ENCODE measurements at places on chromosomes 13 and 19.

DNA sequence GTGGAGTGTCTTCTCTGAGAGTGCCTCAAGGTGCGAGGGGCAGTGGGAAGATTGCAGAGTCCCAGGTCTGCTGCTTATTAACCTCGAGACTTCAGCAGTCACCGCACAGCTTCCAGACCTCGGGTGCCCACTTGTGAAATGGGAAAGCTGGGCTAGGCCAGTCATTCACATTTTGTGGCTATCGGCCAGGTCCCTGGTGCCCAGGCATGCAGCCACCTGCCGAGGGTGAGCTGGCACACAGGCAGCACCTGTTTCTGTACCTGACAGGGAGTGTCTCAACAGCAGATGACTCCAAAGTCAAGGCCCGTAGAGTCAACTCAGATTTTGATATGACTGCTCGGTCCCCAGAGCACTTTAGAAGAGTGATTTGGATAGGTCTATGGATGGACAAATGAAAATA is 21.9 kb downstream of the UQCRFS1 start:
- peak; percentile 12 for DNase-seq

DNA sequence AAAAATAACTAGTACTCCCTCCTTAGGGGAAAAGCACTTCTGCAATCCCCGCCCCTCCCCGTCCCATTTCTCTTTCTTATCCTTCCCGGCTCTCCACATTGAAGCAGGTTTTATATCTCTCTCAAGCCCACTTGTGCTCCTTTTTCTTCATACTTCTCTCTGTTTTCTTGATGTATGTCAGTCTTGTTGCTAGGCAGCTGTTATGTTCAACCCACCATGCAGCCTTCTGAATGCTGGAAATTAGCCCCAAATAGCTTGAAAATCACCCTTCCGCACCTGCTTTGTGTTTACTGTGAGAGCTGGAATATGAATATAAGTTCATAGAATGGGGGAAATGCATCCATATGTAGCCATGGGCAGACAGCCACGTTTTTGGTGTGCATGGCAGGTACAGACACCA is 461.4 kb downstream of the MYO16 start:
- DNase-seq = no peak

GRCh38 chr13:23617551-23618024 is 47.4 kb downstream of the TNFRSF19 start:
- DNase-seq = peak; percentile 17

GRCh38 chr19:48400018-48400742 is 6.7 kb downstream of the GRIN2D start:
- DNase-seq = peak; percentile 51

DNA sequence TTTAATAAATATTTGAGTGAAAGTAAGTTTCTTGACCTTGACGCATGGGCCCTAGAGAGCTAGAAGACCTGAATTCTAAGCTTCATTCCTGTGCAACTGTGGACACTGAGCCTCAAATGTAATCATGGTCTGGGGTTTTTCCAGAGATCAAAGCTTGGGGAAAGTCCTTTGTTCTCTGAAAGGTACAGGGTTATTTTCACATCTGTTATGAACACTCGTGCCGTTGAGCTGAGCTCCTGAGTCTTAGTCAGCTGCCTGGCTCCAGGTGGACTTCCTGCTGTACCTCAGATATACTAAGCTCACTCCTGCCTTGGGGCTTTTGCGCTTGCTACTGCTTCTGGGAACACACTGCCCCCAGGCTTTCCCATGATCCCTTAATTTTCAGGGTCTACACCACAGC is 7.5 kb upstream of the ZBTB32 start:
- DNase-seq = peak; percentile 25

DNA sequence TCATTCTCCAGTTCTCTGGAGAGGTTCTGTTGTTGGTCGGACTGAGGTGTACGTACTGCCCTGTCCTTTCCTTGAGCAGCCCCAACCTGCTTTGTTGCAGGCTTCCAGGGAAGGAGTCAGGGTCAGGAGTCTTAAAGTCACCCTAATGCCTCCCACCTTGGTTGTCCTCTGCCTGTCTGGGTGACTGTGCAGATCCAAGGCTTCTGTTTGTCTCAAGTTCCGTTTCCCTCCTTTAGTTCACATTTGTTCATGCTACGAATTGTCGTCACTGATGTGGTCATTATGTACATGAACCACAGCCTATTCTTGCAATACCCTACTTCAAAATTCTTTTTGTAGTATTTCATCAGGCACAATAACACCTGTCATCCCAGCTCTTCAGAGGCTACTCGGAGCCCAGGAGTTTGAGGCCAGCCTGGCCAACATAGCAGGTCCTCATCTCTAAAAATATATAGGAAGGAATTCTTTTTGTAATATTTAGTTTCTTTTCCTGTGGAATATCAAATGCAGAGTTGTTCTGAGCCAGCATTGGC is 7.4 kb downstream of the ZNF586 start:
- DNase-seq = no peak

GRCh38 chr13:59319276-59319675 is 844.5 kb downstream of the DIAPH3 start:
- no peak for DNase-seq

DNA sequence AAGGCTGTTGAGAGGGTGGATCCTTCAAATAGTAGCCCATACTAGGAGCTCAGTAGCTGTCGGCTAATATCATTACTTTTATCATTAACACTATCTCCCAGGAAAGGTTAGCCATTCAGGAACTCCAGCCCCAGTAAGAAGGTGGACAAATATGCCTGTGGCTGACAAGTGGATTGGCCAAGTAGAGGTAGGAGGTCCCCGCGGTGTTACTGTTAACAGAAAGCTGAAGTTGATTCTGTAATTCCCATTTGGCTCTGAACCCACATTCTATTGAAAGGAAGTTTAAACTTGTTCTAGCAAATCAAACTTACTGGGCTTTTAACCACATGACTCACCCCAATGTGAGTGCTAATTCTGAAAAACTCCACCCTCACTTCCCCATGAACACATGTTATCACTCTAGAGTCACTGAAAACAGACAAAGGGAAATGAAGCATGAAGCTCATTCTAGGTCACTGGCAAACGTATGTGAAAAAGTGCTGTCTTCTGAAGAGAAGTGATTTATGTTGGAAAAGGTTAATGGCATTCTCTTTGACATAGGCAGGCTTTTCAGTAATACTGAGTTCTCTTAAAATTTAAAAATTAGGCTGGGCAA is 273.5 kb downstream of the FGF14 start:
- peak; percentile 93 for DNase-seq

- no peak for DNase-seq
Observed at GRCh38 chr13:48242677-48243076, 9.7 kb downstream of the ITM2B start.

- no peak for DNase-seq
Observed at GRCh38 chr13:20700288-20700687, 3.2 kb upstream of the IL17D start.

- DNase-seq = no peak
Observed at GRCh38 chr13:20412691-20413355, 112.8 kb downstream of the CRYL1 start.

DNA sequence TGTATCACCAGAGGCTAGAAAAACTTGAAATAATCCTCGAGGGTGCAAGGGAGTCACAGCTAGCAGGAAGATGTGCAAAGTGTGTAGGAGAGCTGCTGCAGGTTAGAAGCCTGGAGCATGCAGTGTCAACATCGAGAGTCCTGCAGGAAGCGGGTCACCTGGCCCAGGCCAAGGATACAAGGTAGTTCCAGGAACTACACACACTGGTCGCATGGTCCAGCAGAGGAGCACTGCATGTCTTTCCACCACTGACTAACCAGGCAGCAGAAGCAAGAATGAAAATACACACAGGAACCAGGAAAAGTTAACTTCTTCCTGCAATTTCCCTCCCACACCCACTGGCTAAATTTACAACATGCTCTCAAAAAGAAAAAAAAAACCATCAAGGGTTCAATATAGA is 36.0 kb upstream of the MIR17HG start:
- DNase-seq = no peak

GRCh38 chr13:45047394-45048310 is 58.3 kb downstream of the GPALPP1 start:
- peak; percentile 77 for DNase-seq

DNA sequence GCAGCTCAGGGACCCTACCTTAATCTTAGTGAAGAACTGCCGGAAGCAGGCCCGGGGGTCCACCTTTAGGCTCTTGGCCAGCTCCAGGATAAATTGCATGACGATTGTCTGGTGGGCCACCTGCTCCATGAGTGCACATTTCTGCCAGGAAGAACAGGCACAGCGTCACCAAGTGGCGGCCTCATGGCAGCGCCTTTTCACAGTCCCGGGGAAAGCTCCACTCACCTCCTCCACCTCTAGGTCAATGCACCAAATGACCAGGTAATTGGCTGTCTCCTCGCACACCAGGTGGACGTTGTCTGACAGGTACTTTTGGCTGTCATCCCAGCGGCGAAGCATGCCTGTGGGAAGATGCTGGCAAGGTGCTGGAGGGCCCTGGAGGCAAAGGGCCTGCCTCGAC is 8.3 kb downstream of the CDC37 start:
- no peak for DNase-seq

GRCh38 chr13:33259296-33259695 is 26.3 kb downstream of the STARD13 start:
- DNase-seq = no peak

- DNase-seq = no peak
Observed at GRCh38 chr13:45138282-45138681, 18.0 kb downstream of the GTF2F2 start.

GRCh38 chr13:94318418-94318817 is 161.1 kb downstream of the DCT start:
- DNase-seq = peak; percentile 41

DNA sequence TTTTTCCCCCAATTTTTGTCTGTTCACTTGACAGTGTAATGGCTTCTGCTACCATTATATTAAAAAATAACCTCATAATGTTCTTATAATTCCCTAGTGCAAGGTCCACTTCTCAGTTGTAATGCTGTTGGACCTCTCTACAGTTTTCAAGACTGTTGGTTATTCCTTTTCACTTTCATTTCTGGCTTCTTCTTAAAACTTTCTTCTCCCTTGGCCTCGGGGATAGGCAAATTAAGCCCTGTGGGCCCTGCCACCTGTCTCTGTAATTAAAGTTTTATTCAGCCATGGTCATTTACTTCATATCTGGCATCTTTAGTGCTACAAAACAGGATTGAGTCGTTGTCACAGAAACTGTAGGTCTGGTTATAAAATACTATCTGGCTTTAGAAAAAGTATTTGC is 313.5 kb downstream of the KLF12 start:
- DNase-seq = no peak

- DNase-seq = peak; percentile 39
Observed at GRCh38 chr13:27920677-27921420, 1.0 kb downstream of the PDX1 start.

DNA sequence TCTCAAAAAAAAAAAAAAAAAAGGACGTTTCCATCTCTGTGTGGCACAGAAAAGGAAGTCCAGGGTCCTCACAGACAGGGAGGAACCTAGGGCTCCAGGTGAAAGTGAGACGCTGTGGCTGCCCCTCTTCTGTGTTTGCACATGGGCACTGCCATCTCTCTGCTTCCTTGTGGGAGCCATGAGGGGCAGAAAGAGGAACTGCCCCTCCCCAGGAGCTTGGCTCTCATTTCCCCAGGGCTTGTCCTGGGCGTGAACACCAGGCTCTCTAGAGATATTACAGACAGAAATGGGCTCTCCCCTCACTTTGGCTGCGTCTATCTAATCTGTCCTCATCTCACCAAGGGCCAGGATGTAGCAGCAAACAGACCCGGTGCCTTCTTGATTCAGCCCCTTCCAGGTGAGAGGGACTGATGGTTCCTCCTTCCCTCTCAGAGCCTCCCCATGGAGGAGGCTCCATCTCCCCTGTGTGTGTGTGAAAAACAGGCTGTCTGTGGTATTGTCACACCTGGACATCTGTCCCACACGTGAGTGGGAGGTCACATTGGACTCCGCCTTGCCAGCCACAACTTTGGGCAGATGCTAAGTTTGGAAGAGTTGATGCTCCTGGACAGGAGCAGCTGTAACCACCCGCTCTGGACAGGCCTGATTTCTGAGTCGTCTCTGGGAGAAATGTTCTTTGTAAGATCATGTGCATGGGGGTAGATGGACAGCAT is 840 bp upstream of the LILRA4 start:
- DNase-seq = no peak

- DNase-seq = no peak
Observed at GRCh38 chr13:94825507-94825906, 113.2 kb upstream of the SOX21 start.

DNA sequence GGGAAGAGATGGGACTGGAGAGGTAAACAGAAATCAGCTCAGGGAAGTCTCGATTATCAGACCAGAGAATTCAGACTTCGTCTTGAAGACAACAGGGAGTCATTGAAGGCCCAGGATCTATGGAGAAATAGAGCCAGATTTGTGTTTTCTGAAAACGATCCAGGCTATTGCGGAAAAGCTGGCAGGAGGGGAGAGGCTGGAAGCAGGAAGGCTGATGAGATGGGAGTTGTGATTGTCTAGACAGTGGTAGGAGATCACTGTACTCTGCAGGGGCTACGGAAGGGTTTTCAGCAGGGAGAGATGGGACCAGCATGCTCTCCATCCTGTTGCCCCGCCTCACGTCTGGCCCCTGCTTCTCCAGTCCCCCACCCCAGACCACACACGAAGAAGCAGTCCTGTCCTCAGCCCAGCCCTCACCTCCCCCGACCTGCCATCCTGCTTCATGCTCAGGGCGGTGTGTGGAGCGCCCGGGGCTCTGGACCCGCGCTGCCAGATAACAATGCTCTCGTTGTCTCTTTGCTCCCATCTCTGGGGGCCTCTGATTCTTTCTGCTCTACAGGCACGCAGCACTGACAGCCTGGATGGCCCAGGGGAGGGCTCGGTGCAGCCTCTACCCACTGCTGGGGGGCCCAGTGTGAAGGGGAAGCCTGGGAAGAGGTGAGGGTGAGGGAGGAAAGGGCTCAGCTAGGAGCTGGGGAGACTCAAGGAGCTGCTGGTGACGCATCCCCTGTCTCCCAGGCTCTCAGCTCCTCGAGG is 1.9 kb downstream of the ARHGAP33 start:
- DNase-seq = no peak

- no peak for DNase-seq
Observed at GRCh38 chr19:43923875-43924274, 11.2 kb downstream of the ZNF45 start.

GRCh38 chr13:32409561-32410421 is 18.1 kb downstream of the N4BP2L1 start:
- DNase-seq = no peak

- no peak for DNase-seq
Observed at GRCh38 chr13:60148918-60149317, 14.8 kb downstream of the DIAPH3 start.

- DNase-seq = peak; percentile 93
Observed at GRCh38 chr19:4914736-4915501, 5.6 kb downstream of the UHRF1 start.

DNA sequence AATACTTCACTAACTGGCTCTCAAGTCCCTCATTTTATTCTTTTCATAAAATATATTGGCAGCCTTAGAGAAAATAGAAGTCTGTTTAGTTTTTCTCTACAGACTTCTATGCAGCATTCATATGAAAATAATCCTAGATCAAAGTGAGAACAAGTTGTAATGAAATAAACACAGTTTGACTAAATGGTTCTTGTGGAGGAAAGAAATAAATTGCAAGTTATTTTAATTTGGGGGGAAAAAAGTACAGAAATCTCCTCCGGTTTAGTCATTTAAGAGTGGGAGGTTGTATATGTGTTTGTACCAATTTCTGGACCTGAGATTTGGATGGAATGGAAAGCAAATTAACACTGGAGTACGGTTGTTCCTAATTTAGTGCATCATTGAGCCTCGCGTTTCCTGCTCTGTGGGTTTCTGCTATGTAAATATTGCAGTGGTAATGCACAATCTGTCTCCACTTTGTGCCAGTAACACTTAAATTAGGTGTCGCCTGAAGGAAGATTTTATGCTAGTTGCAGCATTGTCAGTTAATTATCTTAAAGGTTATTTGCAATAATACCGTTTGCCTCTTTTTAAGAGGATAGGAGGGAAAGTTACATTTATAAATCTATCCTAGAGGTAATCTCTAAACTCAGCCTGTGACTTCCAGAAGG is 100.2 kb downstream of the ZIC5 start:
- no peak for DNase-seq

GRCh38 chr19:7870571-7871436 is 3.4 kb downstream of the PRR36 start:
- peak; percentile 59 for DNase-seq
